Stimulated activated CD8-positive, alpha-beta memory T cell treated with anti-CD3 and anti-CD28 coated beads, Interleukin-15, amount 100 ng/mL, for 4 hours (primary cell): ENCODE measurements at places on chromosomes 6 and 20.

DNA sequence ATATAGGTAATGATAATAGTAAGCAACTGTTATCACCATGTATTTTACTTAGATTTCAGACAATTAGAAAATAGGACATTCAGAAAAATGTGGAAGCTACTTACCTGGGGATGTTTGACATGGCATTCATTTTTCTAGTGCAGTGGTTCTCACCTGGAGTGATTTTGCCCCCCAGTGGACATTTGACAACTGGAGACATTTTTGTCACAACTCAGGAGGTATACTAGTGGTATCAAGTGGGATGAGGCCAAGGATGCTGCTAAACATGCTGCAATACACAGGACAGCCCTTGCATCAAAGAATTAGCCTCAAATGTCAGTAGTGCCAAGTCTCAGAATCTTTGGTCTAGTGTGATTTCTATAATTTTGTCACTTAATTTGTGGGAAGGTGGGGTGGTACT is 36.1 kb downstream of the NUS1 start:
- DNase-seq = no peak

DNA sequence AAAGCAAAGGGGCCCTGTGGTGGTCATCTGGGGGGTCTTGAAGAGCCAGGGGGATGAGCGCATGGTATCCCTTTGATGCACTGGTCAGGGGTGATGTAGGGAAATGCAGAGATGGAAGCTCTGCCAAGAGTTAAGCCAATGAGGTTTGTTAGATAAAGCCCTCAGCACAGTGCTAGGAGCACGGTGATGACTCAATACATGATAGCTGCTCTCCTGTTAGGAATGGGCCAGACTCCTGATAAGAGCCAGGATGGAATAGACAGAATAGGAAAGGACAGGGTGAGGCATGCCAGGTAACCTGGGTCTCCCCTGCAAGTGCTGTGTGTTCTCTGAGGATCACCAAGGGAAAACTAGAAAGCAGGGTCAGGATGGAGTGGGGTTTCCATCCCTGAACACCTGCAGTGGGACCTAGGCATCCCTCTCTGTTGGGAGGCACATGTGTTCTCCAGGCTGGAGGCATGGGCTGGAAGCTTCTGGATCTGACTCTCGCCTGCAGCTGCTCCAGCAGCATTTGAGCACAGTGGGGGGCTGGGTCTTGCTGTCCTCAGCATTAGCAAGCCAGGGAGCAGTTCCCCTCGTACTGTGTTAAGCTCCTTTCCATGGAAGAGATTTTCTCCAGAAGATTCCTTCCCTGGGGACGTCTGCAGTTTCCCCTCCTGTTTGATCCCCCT is 71.8 kb upstream of the TIAM2 start:
- no peak for DNase-seq

DNA sequence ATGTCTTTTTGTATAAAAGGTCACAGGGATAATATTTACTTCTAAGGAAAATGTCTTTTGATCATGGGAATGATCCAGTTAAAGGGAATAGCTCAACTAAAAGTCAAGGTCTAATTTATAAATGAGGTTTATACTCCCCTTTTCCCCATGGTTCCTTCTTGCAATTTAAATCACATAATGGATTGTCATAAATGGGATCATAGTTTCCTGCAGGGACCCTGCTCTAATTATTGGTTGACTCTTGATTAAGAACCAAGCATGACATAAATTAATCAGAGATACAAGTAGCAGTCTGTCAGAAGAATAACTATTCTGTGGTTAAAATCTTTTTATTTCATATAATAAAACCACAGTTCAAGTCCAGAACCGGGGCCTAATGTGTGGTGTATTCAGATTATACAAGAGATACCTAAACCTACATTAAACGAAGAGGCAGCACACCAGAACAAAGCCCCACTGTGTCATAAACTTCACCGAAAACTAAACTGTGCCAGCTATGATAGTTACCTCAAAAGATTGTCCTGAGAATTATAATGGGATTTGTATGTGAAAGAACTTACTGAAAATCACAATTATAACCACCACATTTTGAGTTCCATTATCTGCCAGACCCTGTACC is 43.0 kb upstream of the CD83 start:
- no peak for DNase-seq

DNA sequence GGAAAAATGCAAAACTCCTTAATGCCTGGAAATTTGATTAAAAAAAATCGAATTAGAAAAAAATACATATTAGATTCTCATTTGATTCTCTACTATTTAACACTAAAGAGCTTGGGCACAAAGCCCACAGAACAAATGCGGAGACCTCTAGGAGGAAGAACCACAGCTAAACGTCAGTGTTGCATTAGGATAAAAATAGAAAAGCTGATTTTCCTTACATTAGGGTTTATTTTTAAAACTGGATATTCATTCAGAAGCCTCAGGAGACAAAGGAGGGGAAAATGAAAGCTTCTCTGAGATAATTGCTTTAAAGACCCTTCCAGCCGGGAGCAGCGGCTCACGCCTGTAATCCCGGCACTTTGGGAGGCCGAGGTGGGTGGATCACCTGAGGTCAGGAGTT is 77.3 kb downstream of the ECT2L start:
- DNase-seq = no peak

- DNase-seq = no peak
These were observed 2.0 kb upstream of the C20orf144 start for GRCh38 chr20:33660035-33660684.

DNA sequence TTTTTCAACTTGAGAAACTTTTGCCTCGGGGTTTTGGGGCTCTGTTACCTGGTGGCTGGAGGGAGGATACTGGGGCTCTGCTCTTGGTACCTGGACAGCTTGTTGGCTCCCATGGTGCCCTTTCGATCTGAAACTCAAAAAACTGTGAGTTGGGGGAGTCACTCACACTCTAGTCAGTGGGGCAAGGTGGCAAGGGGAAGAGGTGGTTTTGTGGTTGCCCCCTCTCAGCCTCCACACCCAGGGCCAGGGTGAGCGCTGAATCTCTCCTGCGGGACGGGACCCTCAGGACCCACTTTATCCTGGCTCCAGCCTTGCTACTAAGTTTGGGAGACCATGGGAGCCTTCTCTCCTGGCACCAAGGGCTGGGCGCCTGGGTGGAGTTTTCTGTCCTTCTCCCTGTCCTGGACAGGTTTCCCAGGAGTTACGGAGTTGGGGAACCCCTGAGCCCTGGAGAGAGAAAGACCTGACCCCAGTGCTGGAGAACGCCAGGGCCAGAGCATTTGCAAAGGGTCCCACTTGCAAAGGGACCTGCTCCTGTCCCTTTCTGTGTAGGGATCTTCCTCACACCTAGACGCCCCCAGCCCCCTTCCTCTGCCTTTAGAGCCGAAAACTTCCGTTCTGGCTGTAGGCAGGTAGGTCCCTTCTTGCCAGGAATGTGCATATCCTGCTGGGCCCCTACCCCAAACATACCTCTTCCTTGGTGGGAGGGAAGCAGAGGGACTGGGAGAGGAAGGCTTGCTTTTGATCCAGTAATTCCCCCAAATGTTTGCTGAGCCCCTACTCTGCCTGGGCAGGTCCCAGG is 2.9 kb downstream of the FOXP4 start:
- no peak for DNase-seq

DNA sequence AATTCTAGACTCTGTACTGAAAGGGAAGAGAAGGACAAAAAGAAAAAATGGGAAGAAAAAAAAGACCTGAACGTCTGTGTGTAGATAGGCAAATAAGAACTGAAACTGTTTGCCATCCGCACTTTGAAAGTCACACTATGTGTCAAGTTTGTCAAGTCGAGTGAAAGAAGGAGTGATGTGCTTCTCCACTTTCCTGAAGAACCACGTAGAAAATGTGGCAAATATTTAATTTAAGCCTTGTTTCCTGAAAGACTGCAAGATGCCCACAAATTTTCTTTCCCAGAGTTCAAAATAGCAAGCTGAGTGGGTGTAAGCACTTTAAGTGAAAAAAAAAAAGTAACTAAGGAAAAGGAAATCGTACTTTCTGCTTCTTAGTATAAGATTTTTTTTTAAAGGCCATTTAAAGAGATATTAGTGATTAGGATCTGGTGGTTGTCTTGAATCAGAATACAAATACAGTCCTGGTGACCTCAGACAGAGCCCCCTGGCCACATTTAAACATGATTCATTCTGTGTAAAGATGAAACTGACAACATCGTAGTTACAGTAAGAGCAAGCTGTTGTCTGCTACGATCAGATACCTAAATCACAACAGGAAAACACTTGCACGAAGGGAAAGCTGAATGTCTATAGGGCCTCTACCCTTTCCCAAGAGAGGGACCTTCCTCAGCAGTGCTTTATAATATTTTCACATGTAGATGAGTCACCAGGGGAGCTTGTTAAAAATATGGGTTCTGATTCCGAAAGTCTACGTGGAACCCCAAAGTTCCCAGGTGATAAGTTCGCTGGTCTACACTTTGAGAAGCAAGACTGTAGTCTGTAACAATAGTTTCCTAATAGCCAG is 102.3 kb downstream of the HIVEP2 start:
- DNase-seq = no peak

GRCh38 chr20:47280668-47281067 is 75.8 kb downstream of the ZMYND8 start:
- DNase-seq = no peak

- DNase-seq = no peak
These were observed 206.1 kb upstream of the PRDM1 start for GRCh38 chr6:105880030-105880492.

GRCh38 chr6:42393339-42393738 is 58.4 kb downstream of the TRERF1 start:
- DNase-seq = no peak

DNA sequence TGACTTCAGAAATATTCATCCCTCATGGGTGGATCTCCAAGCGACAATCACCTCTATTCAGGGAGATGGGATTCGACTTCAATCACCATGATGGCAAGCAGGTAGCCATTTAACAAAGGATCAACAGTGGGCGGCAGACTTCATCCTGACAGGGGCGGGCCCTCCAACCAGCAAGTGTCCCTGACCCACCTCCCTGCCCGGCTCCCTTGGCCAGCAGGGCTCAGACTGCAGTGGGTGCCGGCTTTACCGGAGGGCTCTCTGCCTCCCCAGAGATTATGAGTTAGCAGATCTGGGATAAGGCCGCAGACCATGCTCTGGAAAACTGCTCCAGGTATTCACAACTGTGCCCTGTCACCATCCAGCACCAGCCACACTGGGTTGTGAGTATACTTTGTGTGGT is 39.4 kb downstream of the PPP1R3G start:
- no peak for DNase-seq

DNA sequence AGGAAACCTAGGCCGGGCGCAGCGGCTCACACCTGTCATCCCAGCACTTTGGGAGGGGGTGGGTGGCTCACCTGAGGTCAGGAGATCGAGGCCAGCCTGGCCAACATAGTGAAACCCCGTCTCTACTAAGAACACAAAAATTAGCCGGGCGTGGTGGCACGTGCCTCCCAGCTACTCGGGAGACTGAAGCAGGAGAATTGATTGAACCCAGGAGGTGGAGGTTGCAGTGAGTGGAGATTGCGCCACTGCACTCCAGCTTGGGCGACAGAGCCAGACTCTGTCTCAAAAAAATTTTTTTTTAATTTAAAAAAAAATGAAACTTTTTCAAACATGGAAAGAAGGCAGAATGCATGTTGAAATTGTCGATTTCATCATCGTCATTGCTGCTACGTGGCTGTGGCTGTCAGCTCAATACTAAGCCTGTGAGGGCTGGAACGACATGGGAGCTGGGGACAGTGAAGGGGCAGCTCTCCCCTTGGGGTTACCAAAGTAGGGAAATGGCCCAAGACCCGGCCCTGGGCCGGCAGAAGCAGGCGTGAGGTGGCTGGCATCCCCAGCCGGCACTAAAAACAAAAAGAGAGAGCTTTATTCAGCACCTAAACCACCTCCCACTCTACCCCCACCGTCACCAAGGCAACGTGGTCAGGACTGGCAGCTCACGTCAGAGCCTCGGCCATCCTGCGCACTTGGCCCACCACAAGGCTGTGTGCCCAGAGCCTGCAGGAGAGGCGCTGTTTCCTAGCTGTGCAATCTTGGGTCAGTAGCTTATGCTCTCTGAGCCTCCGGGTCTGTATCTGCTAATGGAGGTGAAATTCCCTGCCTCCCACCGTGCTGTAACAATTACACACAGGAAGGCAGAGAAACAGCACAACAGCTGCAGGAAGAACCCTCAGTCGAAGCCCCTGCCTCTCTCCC is 30.8 kb downstream of the AGPAT4 start:
- DNase-seq = peak; percentile 43

- no peak for DNase-seq
These were observed 979.6 kb downstream of the TFAP2A start for GRCh38 chr6:9435281-9435680.

- no peak for DNase-seq
These were observed 20.0 kb upstream of the CDYL start for GRCh38 chr6:4756247-4756646.

GRCh38 chr20:58695895-58696375 is 3.3 kb downstream of the NPEPL1 start:
- DNase-seq = no peak

- DNase-seq = no peak
These were observed 53.6 kb downstream of the ENPP1 start for GRCh38 chr6:131861381-131861780.

- DNase-seq = no peak
These were observed 7.1 kb upstream of the AFDN start for GRCh38 chr6:167819576-167819975.

DNA sequence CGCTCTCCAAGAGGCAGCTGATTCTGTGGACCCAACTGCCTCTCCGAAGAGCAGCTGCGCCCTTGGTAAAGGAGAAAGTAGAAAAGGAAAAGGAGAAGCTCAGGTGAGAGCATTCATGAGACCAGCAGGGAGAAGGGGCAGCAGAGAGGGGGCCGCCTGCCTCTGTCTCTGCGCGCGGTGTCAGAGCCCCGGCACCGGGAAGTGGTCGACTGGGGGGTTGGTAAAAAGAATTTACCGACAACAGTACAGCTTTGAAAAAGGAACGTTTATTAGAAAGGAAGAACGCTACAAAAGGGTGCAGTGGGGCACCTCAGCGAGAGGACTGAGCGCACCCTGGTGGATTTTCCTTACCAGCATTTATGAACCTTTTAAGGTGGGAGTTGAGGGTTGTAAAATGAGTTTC is 61.9 kb downstream of the GPR6 start:
- DNase-seq = no peak

DNA sequence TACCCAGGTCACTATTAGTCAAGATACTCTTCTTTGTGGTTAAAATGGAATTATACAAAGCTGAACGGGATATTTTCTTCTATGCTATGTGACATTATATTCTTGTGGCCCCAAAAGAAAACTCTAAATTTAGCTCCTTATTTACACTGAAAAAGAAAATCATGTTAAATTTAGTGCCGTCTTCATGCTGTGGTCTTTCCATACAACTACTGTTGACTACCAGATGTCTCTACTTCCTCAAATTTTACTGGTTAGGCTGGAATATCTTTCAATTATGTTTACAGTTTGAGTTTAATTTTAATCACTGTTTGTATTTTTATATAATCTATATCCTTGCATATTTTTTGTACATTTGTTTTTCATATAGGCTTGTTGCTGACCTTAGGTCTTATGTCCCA is 95.6 kb upstream of the FOXO3 start:
- DNase-seq = no peak

GRCh38 chr6:146709036-146709622 is 110.4 kb downstream of the ADGB start:
- no peak for DNase-seq

- DNase-seq = no peak
These were observed 106.7 kb upstream of the FLRT3 start for GRCh38 chr20:14444106-14444505.

- DNase-seq = no peak
These were observed 128.5 kb downstream of the HFE start for GRCh38 chr6:26215585-26216358.
